ENCODE measurements at places on chromosomes 3 and 15.

GRCh38 chr15:101827257-101827656, 15.3 kb downstream of the OR4F15 start:
- no peak for DNase-seq
- no peak overlapping the region for H3K4me3 ChIP-seq
- no peaks in the 10 kb centered on the region for H3K36me3 ChIP-seq
- peaks cover 88% of the 10 kb centered on the region for H3K27me3 ChIP-seq

DNA sequence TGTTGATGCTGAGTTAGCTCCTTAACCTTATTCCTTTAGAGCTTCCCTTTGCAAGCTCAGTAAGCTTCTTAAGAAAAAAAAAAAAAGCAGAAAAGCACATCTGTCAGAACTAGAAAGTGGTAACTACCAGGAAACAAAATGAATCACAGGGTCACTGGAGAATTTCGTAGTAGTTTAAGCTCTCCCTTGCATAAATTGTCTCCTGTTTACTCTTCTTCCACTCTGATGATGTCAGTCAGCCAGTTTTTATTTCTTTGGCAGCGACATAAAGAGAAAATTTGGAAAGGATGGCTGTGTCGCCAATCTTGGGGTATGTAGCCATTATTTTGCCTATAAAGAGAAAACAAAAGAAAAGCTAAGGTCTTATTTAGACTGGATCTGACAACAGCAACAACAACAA, 3.2 kb upstream of the GABRR3 start:
- H3K27ac ChIP-seq: peak overlapping the region; percentile 13
- H3K4me1 ChIP-seq: peaks cover 5% of the 10 kb centered on the region
- no peak for DNase-seq
- H3K36me3 ChIP-seq: no peaks in the 10 kb centered on the region
- H3K27me3 ChIP-seq: peaks cover 61% of the 10 kb centered on the region

GRCh38 chr3:189690237-189690636, 59.0 kb downstream of the TP63 start:
- DNase-seq: no peak
- no peak overlapping the region for H3K4me3 ChIP-seq
- H3K36me3 ChIP-seq: no peaks in the 10 kb centered on the region

GRCh38 chr3:20488151-20488550, 302.1 kb upstream of the SGO1 start:
- H3K27me3 ChIP-seq: no peaks in the 10 kb centered on the region
- DNase-seq: no peak
- no peaks in the 10 kb centered on the region for H3K36me3 ChIP-seq

DNA sequence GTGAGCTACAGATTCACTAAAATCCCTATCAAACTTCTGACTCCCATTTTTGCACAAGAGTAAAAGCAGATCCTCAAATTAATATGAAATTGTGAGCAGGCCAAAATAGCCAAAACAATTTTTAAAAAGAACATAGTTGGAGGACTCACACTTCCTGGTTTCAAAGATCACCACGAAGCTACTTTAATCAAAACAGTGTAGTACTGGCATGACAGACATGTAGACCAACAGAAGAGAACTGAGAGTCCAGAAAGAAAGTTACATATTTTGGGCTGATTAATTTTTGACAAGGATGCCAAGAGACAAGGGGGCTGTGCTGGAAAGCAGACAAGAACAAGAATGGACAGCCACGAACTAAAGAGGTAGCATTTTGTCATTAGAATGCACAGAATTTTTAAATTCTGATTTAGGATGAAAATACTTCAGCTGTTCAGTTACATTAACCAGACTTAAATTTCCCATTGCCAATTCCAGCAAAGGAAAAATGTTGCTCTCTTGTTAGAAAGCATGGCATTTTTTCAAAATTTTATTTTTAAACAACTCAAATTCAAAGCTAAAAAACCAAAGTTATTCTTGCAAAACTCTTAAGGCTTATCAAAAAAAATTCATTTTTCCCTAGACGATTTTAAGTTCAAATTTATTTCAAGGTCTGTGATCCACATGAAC, 14.0 kb downstream of the RYK start:
- H3K4me3 ChIP-seq: no peak overlapping the region
- peaks cover 2% of the 10 kb centered on the region for H3K36me3 ChIP-seq
- no peak overlapping the region for H3K27ac ChIP-seq

- peaks cover 64% of the 10 kb centered on the region for H3K36me3 ChIP-seq
- H3K27me3 ChIP-seq: no peaks in the 10 kb centered on the region
- H3K4me3 ChIP-seq: peak overlapping the region; percentile 100
- no peak for DNase-seq
Observed at GRCh38 chr3:185933374-185934173, 4.2 kb downstream of the TRA2B start.

- DNase-seq: no peak
- peaks cover 28% of the 10 kb centered on the region for H3K27me3 ChIP-seq
- H3K4me1 ChIP-seq: peaks cover 13% of the 10 kb centered on the region
- no peak overlapping the region for H3K27ac ChIP-seq
Observed at GRCh38 chr3:32180141-32180784, 58.2 kb upstream of the CMTM8 start.

DNA sequence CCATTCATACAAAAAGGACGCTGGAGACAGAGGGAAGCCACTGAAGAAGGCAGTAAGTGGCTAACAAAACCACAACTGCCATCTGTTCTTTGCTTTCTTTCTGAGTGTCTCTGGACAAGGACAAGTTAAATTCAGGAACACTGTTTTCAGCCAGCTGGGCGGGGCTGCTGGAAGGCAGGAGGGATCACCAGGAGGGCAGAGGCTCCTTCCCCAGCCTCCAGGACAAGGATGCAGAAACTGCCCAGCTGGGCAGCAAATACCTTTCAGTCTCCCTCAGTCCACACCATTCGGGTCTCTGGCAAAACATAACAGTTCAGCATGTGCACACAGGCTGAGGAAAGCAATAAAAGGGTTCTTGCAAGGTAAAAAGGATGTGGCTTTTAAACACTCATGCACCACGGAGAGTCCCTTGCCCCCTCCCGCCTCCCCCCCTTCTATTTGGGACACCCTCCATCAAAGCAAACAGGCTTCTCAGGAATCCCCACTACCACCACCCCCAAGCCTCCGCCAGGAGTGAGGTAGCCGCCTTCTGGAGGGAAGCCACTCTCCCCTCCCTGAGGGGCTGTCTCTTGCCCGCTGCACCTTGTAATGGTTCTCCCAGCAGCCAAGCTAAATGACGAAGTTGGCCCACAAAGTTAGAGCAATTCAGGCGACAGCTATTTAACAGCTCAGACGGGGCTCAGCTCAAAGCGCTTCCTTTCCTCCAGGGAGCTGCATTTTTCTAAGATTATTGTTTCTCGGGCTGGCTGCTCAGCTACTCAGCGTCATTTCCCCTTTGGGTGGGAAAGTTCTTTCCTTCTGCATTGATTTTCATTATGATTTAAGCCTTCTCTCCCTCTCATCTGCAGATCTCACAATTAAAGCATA, 3.8 kb downstream of the HEG1 start:
- peak; percentile 42 for DNase-seq
- H3K27me3 ChIP-seq: no peaks in the 10 kb centered on the region
- peak overlapping the region; percentile 80 for H3K27ac ChIP-seq
- peak overlapping the region; percentile 99 for H3K4me3 ChIP-seq
- H3K4me1 ChIP-seq: peaks cover 71% of the 10 kb centered on the region

DNA sequence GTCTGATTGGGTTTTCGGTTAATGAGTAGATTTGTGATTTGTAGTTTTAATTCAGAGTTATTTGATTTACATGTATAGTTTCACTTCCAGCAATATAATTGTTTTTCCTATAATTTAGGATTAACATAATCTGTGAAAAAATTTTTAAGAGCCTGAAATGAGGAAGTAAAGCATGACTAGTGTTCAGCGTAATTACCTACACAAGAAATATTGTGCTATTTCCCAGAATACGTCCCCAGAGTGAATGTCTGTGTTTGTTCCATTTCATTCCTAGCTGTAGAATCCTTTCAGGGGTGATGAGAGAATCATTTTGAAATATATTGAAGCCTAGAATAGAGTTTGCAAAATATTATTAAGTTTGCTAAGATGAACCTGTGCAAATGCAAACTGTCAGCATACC, 247.1 kb downstream of the BBX start:
- no peaks in the 10 kb centered on the region for H3K4me1 ChIP-seq
- no peak overlapping the region for H3K4me3 ChIP-seq
- no peaks in the 10 kb centered on the region for H3K27me3 ChIP-seq
- DNase-seq: no peak

DNA sequence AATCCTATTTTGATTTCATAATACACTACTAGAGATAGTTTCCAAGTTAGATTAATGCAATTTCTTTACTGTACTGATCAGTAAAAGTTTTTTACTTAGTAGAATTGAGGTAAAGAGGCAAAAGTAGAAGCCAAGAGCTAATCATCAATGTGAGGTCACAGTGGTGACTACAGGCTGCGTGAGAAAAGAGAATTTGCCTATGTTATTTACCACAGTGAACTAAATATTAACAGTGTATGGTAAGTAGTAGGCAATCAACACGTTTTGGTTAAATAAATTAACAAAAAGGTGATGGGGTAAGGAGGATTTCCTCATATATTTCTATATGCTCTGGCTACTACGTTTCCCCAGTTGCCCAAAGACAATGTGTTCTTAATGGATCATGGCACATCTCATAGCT, 202.2 kb upstream of the CMC1 start:
- no peak overlapping the region for H3K4me3 ChIP-seq
- no peak for DNase-seq
- H3K36me3 ChIP-seq: peaks cover 1% of the 10 kb centered on the region
- peaks cover 31% of the 10 kb centered on the region for H3K4me1 ChIP-seq

DNA sequence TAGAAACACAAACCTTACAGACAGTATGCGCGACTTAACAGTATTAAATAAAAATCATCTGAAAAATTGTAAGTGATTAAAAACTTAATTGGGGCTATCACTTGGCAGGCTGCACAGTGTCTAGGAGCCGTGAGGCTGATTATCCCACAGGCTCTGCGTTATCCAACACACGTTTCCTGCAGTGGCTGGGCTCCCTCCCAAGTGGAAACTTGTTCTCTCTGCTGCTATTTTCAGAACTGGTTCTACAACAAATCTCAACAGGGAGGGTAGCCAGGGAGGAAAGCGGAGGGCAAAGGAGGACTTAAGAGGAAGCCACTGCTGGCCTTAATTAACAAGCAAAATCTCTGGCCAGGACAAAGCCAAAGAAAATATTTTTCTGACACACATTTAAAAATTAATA, 555.2 kb downstream of the MAGI1 start:
- no peaks in the 10 kb centered on the region for H3K27me3 ChIP-seq
- DNase-seq: no peak
- H3K4me3 ChIP-seq: no peak overlapping the region
- no peaks in the 10 kb centered on the region for H3K4me1 ChIP-seq

DNA sequence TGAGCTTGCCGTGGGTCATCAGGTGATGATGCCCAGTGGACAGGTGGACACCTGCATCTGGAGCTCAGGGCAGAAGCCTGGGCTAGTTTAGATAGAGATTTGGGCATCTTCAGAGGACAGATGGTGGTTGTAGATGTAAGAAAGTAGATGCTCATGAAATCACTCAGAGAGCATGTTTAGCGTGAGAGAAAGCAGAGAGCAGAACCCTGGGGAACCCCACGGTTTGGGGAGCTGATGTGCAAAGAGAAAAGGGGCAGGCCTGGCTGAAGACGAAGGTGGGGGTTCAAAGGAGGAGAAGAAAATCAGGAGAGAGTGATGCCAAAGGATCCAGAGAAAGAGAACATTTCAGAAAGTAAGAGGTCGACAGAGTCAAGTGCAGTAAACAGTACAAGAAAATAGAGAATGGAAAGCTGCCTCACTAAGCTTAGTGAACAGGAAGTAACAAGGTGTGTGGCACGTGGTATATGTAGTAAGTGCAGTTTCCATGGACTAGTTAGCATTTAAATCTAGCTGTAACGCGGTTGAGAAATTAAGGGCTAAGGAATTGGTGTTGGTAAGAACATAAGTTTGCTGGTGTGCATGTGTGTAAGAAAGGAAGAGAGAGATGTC, 13.5 kb downstream of the TIGIT start:
- H3K4me3 ChIP-seq: peak overlapping the region; percentile 63
- peak; percentile 41 for DNase-seq
- no peaks in the 10 kb centered on the region for H3K27me3 ChIP-seq
- H3K36me3 ChIP-seq: peaks cover 67% of the 10 kb centered on the region
- H3K4me1 ChIP-seq: peaks cover 81% of the 10 kb centered on the region

DNA sequence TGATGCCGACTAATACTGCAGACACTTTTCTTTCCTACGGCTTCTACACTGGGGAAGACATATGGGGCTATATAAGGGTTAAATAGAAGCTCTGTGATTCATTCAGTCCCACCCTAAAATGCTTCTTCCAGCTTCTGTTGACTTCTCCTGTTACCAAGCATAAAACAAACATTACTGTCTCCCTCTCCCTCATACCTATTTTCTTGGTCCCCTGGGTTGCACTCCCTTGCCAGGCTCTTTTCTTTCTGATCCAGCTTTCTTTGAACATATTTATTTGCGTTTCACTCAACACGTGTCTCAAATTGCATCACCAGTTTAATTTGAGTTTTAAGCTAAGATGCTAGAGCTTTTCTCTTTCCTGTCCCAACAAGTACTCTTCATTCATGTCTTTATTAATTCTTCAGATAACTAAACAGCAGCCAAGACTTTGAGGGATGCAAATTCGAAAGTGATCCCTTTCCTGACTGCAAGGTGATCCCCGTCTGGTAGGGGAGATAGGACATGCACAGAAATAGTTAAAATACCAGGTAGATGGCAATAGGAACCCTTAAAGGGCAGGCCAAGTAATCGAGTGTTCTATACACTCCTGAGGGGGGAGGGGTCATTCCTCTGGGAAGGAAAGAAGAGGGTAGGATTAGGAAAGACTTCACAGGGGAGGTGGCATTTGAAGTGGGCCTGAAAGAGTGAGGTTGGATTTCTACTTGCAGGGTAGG, 198.6 kb upstream of the BCL6 start:
- H3K27me3 ChIP-seq: no peaks in the 10 kb centered on the region
- no peaks in the 10 kb centered on the region for H3K36me3 ChIP-seq
- no peak overlapping the region for H3K4me3 ChIP-seq
- no peak overlapping the region for H3K27ac ChIP-seq
- DNase-seq: no peak

- peaks cover 1% of the 10 kb centered on the region for H3K36me3 ChIP-seq
- no peak overlapping the region for H3K4me3 ChIP-seq
- no peak for DNase-seq
- H3K27me3 ChIP-seq: no peaks in the 10 kb centered on the region
- no peak overlapping the region for H3K27ac ChIP-seq
Observed at GRCh38 chr3:7581831-7582230, 720.9 kb downstream of the GRM7 start.

GRCh38 chr3:20073683-20074082, 33.4 kb downstream of the KAT2B start:
- DNase-seq: no peak
- peaks cover 32% of the 10 kb centered on the region for H3K4me1 ChIP-seq
- peaks cover 23% of the 10 kb centered on the region for H3K36me3 ChIP-seq
- no peak overlapping the region for H3K27ac ChIP-seq
- H3K27me3 ChIP-seq: no peaks in the 10 kb centered on the region

GRCh38 chr15:82093774-82094211, 48.0 kb upstream of the MEX3B start:
- H3K27me3 ChIP-seq: peaks cover 19% of the 10 kb centered on the region
- H3K4me1 ChIP-seq: no peaks in the 10 kb centered on the region
- no peak overlapping the region for H3K27ac ChIP-seq
- H3K36me3 ChIP-seq: no peaks in the 10 kb centered on the region

- no peak overlapping the region for H3K27ac ChIP-seq
- H3K27me3 ChIP-seq: no peaks in the 10 kb centered on the region
- H3K36me3 ChIP-seq: no peaks in the 10 kb centered on the region
- H3K4me1 ChIP-seq: peaks cover 5% of the 10 kb centered on the region
- no peak overlapping the region for H3K4me3 ChIP-seq
- DNase-seq: no peak
Observed at GRCh38 chr3:59313365-59313764, 263.5 kb upstream of the CFAP20DC start.
